NCI-H1436 (cell line): ENCODE measurements at places on chromosomes 6 and 20.

DNA sequence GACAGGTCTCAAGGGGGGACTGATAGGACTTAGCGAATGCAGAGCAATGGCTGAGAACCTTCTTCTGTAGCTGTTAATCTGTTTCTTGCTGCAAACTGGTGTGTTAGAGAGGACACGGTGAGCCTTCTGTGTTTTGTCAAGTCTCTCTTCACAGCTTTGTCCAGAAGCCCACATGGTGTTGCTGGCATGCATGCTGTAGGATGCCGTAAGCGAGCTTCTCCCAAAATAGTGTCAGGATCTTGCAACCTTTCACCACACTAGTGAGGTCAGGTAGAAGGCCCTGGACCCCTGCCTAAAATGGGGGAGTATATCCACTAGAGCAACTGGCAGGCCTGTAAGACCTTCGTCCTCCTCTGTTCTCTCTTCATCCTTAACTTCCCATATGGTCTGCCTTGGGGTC lies 51.9 kb upstream of the GLP1R start:
- DNase-seq: no peak

- DNase-seq: no peak
These were observed 2.1 kb downstream of the NQO2 start for GRCh38 chr6:3001773-3002293.

GRCh38 chr20:57912227-57912582 lies 202.4 kb upstream of the PMEPA1 start:
- no peak for DNase-seq

DNA sequence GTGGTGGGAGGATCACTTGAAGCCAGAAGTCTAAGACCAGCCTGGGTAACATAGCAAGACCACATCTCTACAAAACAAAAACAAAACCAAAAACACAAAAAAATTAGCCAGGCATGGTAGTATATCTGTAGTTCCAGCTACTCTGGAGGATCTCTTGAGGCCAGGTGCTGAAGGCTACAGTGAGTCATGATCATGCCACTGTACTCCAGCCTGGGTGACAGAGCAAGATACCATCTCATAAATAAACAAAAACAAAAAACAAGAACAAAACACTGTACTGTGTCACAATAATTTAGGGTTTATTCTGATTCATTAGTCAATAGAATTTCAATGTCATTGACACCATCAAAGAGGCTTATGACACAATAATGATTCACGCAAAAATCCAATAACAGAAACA lies 1121.7 kb upstream of the MAP3K7 start:
- no peak for DNase-seq

GRCh38 chr6:26000366-26001144 lies 38.0 kb downstream of the TRIM38 start:
- no peak for DNase-seq

DNA sequence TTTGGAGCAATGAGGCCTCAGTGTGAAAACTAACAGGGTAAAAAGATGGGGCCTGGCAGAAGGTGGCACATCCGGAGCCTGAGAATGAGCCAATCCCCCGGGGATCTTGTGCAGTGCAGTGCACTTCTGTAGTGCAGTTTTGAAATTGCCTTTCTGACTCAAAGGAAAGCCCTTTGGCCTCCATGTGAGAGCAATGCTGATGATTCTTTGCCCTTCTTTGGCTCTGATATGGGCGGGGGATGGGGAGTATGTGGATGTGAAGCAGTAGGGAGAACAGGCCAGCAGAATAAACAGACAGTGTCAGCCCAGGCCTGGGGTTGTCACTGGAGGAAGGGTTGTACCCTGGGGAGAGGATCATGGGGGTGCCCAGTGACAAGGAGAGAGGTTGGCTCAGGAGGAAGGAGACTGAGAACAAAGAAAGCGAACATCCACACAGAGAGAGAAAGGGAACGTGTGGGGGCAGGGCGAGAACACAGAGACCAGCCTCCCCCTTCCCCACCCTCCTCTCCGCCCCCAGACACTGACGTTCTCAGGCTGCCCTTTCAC lies 351.2 kb downstream of the CDC5L start:
- no peak for DNase-seq
